Cardiac fibroblast (primary cell): ENCODE measurements at places on chromosomes 7 and 10.
A peak's percentile ranks its signal among the peaks of the same experiment; 100 is the strongest.

DNA sequence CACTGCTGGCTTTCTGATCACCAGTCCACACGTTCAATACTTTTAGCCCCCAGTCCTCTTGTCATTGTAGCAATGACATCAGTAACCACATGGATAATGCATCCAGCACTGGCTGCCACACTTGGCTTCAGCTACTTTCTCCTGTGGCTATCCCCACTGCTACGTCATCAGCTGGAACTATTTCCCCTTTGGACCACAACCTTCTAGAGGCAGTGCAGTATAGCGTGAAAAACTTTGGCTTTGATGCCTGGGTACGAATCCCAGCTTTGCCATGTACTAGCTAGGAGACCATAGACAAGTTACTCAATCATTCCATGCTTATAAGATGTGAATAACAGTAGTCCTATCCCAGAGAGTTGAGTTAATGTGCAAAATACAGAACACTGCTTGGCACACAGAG, 63.2 kb downstream of the CCDC3 start:
- DNase-seq = no peak

- DNase-seq = peak; percentile 79
Measured at GRCh38 chr10:69318106-69318866, 40.0 kb downstream of the HK1 start.

GRCh38 chr7:128017460-128017859, 13.8 kb downstream of the LRRC4 start:
- DNase-seq = no peak

DNA sequence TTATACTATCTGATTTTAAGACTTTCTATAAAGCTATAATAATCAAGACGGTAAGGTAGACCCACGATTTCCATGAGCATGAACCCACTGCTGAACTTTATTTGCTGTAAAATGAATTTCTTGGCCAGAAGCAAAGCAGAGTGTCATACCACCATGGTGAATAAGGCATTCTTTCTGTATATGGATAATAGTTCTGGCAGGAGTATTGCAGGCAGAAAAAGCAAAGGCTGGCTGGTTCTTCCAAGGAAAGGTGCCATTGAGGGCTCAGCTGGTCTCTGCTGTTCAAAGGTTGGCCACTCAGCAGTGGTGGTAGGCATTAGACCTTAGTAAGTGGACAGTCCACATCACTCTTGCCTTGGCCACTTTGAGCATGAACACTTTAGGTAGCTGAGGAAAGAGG, 104.1 kb upstream of the KCNMA1 start:
- DNase-seq = peak; percentile 21

GRCh38 chr7:76142861-76143260, 58.8 kb upstream of the SRRM3 start:
- DNase-seq = no peak

DNA sequence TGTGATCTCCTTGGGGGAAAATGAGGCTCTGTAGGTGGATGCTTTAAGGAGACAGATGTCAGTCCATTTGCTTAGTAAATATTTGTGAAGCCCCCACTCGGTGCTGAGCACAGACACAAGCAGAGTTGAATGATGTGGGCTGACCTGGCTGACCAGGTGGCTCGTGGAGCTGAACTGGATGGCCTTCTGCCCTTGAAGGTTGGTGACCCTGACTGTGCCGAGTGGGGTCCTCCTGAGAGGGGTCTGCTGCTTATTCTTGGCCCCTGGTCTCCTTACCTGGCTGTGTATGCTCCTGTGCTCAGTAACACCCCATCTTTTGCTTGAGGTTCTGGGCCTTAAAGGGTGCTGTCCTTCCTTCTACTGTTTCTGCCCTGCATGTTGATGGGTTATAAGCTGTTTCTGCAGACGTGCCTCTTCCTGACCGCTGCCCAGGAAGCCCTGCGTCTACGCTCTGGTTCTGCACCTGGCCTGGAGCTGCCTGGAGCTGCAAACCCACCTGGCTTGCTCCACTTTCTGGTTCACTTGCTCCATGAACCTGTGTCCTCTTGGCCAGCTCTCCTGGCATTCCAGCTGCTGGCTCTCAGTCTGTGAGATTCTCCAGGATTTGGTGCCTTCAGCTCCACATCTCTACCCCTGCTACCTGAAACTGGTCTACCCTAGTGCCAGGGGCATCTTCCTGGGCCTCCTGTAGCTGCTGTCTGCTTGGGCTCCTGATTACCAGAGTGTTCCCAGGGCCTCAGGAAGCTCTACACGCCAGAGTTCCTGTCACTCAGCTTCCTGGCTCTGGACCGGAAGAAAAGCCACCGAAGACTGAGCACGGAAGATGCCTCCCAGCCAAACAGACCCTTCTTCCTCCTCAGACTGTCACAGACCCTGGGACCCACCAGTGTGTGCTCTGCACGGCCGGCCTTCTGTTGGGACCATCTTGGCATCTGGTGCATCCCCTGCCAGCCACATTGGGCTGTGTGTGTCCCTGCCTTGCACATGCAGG, 76.5 kb downstream of the ADCY1 start:
- DNase-seq = no peak

- no peak for DNase-seq
Measured at GRCh38 chr10:124104011-124104627, 10.7 kb upstream of the CHST15 start.

GRCh38 chr10:6328699-6329423, 126.1 kb downstream of the PFKFB3 start:
- no peak for DNase-seq

DNA sequence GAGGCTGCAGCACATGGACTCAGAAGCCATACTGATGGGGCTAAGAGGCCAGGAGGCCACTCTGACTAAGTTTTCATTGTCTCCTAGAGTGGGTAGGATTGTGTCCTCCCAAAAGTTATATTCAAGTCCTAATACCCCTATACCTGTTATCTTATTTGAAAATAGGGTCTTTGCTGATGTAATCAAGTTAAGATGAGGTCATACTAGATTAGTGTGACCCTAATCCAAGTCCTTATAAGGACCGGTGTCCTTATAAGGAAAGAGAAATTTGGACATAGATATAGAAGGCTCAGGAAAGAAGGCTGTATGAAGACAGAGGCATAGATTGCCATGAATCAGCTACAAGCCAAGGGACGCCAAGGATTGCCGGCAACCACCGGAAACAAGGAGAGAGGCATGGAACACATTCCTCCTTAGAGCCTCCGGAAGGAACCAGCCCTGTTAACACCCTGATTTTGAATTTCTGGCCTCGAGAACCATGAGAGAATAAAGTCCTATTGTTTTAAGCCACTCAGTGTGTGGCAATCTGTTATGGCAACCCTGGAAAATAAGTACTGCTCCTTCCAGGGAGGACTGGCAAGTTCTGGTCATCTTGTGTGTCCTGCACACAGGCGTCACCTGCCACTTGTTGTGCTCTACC, 157.0 kb downstream of the EMX2 start:
- no peak for DNase-seq

DNA sequence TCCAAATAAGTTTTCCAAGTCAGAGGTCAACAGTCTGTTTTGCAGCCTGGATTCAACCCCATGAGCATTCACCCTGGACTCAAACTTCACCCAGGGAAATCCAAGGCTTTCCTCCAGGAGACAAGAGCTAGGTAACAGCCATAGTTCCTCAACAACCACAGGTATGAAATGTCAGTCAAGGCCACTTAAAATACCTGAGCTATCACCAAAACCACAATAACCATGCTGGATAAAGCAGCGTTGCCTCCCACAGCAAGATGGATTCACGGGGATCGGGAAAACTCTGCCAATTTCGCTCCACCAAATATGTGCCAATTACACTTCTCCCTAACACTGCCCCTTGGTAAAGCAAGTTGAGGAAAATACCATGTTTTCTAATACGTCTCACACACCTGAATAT, 444.1 kb upstream of the KLF6 start:
- no peak for DNase-seq

- DNase-seq = no peak
Measured at GRCh38 chr7:102258073-102258748, 28.5 kb upstream of the SH2B2 start.

GRCh38 chr10:71063401-71063800, 149.0 kb upstream of the UNC5B start:
- no peak for DNase-seq
